ENCODE measurements at places on chromosomes 13 and 19.

DNA sequence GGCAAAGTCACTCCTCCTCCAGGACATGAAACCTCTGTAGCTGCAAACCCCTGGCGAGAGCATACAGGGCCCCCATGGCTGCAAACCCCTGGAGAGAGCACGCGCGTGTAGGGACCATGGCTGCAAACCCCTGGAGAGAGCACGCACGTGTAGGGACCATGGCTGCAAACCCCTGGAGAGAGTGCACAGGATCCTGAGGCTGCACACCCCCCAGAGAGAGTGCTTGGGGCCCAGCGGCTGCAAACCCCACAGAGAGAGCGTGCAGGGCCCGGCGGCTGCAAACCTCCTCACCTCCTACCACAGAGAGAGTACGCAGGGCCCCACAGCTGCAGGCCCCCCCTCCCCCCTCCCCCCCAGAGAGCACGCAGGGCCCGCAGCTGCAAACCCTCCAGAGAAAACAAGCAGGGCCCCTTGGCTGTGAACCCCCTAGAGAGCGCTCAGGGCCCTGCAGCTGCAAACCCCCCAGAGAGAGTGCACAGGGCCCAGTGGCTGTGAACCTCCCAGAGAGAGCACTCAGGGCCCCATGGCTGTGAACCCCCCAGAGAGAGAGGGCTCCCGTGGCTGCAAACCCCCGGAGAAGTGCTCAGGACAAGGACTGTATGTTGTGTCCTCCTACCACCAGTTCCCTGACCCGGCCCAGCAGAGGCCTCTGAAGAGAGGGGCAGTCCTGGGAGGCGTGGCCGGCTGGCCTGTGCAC lies 7.3 kb downstream of the ADPRHL1 start:
- DNase-seq = no peak

DNA sequence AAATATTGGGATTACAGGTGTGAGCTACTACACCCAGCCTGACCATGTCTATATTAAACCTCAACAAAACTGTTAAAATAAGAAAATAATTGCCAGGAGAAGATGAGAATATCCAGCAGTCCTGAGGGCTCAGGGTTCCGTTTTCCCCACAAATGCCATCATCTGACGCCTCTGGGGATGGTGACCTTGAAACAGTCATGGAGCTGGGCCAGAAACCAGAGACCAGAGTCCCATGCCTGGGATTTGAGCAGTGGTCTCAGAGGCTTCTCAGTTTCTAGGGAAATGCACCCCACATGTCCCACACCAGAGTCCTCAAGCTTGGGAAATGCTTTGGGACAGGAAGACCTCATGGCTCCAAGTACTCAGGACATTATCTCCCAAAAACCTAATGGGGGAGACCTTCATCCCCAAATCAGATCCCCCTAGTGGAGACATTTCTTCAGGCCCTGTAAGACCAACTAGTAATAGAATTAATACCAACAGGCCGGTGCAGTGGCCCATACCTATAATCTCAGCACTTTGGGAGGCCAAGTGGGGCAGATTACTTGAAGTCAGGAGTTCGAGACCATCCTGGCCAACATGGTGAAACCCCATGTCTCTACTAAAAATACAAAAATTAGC lies 2.9 kb upstream of the MAP1S start:
- DNase-seq = no peak

DNA sequence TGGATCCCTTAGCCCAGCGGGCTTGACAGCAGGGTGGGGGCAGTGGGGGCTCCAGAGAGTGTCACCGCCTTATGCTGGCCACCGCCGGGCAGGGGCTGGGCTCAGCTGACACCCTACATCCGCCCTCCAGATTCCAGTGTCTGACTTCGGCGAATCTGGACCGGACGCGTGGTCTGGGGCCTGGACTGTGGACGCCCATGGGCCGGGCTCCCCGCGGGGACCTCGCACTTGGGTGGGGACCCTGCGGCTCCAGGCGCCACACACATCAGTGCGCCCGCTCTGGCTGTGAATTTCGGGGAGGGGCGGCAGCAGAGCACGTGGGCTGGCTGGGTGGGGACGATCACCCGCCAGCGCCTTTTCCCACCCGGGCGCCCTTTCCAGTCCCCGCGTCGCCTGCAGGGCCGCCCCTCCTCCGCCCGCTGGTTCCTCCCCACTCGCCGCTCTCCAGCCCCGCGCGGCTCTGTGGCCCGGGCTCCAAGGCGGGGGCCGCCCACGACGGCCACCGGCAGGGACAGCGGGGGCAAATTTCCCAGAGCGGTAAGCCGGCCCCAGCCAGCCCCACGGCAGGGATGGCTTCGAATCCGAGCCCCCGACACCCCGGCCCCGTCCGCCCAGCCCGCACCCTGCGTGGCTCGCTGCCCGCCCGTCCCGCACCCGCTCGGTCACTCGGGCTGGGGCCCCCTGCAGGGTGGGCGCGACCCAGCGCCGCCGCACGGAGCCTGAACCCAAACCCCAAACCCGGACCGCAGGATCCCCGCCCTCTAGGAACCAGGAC lies 23.3 kb upstream of the ZNF99 start:
- DNase-seq = no peak

DNA sequence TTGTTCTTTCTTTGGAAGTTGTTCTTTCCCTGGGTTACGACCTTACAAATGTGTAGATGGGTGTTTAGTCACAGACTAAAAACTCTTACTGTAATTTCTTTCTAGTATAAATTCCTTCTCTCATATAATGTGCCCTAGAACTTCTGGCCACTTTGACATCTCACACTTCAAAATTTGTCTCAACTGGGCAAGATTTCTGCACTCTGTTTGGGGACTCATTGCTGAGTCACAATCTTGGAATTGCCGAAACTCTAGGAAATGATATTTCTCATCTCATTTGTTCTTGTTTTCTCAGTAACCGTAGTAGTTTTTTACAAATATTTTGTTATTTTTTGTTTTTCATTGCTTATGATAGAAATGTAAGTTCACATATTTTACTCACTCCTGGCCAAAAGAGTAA lies 2523.2 kb upstream of the PCDH20 start:
- DNase-seq = no peak

GRCh38 chr13:112838038-112838841 lies 130.8 kb upstream of the MCF2L start:
- no peak for DNase-seq

GRCh38 chr13:113322890-113323651 lies 26.0 kb downstream of the LAMP1 start:
- DNase-seq = no peak

DNA sequence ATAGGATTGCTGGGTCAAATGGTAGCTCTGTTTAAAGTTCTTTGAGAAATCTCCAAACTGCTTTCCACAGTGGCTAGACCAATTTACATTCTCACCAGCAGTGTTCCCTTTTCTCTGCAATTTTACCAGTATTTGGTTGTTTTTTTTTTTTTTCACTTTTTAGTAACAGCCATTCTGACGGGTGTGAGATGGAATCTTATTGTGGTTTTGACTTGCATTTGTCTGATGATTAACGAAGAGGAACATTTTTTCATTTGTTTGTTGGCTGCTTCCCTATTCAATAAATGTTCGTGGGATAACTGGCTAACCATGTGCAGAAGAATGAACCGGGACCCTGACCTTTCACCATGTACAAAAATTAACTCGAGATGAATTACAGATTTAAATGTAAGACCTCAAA lies 31.2 kb downstream of the CYP4F2 start:
- no peak for DNase-seq

DNA sequence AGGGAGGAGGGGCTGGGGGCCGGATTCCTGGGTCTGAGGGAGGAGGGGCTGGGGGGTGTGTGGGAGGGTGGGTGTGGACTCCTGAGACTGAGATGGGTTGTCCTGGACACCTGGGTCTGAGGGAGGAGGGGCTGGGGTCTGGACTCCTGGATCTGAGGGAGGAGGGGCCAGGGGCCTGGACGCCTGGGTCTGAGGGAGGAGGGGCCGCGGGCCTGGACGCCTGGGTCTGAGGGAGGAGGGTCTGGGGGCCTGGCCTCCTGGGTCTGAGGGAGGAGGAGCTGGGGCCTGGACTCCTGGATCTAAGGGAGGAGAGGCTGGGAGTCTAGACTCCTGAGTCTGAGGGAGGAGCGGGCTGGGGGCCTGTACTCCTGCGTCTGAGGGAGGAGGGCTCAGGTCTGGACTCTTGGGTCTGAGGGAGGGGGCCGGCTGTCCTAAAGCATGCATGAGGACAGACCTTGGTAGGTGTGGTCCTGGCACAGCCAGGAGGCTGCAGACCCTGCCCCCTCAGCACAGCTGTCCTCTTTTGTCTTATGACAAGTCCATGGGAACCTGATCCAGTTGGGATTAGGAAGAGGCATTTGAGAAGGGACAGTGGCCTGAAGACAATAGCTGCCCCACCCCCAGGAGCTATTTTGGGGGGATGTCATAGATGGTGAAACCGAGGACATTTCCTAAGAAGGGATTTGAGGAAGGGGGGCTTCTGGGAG lies 1.3 kb downstream of the TNNT1 start:
- DNase-seq = no peak

DNA sequence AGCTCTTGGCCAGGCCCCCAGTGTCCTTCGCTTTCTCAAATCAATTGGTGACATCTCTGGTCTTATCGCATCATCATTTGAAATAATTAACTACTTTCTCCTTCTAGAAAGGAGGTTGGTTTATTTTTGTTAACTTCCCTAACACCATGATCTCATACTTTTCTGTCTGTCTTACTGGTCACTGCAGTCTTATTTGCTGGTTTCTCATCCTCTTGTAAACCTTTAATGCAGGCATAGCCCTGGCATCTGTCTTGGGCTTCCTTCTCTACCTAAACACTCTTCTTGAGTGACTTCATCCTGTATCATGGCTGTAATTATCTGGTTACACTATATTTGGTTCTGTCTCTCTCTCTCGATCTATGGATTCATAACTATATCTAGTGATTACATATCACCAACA lies 152.8 kb downstream of the CYSLTR2 start:
- DNase-seq = no peak

GRCh38 chr13:32585550-32586079 lies 637 bp upstream of the PDS5B start:
- no peak for DNase-seq

- no peak for DNase-seq
These were observed 99.6 kb downstream of the CCNA1 start for GRCh38 chr13:36531746-36532486.

GRCh38 chr13:71015021-71015420 lies 852.0 kb downstream of the DACH1 start:
- DNase-seq = no peak

Measured in erythroblast (primary cell).